Glutamatergic neuron (in vitro differentiated cells): ENCODE measurements at places on chromosomes 5 and 9.

DNA sequence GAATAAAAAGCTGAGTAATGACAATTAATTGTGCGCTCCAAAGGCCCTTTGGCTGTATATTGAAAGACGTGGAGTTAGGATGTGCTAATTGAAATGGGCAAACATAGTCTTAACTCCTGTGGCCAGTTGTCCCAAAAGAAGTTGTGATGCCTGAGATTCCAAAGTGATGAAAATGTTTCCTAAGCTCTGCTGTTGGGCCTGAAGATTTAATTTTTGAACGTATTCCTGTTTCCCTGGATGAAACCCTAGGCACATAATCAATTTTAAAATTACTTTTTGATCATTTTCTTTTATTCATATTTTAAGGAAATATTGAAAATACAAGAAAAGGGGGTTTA lies 87.9 kb downstream of the PRDM6 start:
- H3K4me1 ChIP-seq: peaks cover 3% of the 10 kb centered on the region
- DNase-seq: no peak
- H3K27ac ChIP-seq: no peak overlapping the region

DNA sequence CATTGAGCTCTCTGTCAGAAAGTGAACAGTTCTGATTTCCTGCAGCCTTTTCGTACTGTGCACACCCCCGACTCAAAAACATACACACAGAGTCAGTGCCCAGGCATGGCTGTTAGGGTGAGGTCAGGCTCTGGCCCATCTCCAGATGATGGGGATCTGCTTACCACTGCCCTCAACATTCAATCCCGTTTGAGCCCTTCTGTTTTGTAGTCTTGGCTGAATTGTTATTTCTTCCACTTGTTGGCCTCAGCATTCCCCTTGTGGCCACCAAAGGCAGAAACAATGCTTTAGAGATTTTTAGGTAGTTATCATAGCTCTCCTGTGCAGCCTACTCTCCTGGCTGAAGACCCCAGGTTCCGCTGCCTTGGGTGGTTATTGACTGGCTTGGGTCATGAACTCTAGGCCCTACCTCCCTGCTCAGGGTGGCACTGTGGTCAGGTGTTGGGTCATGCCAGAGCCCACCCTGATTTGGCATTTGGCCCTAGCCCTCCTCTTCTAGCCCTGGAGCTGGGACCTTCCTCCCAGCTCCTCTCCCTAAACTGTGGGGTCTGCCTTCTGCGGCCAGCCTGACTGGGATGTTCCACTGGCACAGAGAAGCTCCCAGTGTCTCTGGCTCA lies 7.8 kb upstream of the MYOZ3 start:
- peaks cover 19% of the 10 kb centered on the region for H3K27me3 ChIP-seq
- H3K27ac ChIP-seq: no peak overlapping the region
- H3K4me1 ChIP-seq: peaks cover 39% of the 10 kb centered on the region
- no peak for DNase-seq
- no peak overlapping the region for H3K4me3 ChIP-seq

DNA sequence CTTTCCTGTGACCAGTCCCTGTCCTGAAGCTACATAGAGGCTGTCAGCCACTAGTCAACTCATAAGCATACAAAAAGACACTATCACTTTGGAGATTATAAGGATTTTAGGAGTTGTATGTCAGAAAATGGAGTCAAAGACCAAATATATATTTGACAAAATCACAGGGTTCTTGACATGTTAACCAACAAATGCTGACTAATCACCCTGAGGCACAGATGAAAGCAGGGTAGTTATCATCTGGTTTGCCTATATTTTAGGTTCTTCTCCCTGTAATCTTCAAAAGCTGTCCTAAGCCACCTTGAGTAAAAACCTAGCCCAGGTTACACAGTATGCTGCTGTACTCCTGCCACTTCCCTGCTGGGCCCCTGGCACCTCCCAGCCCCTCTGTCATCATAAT lies 64.7 kb upstream of the ERCC6L2 start:
- H3K27ac ChIP-seq: no peak overlapping the region
- DNase-seq: no peak
- H3K4me1 ChIP-seq: peaks cover 2% of the 10 kb centered on the region
- H3K27me3 ChIP-seq: peaks cover 1% of the 10 kb centered on the region
- H3K36me3 ChIP-seq: peaks cover 10% of the 10 kb centered on the region

DNA sequence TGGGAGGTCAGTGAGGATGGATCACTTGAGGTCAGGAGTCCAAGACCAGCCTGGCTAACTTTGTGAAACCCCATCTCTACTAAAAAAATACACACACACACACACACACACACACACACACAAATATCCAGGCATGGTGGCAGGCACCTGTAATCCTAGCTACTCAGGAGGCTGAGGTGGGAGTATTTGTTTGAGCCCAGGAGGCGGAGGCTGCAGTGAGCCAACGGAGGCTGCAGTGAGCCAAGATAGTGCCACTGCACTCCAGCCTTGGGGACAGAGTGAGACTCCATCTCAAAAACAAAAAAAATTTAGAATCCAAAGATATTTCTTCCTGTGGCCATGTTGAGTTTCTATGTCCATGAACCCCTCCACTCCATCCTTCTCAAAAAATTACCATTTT lies 21.5 kb upstream of the CDC23 start:
- H3K27ac ChIP-seq: no peak overlapping the region
- H3K27me3 ChIP-seq: peaks cover 1% of the 10 kb centered on the region
- no peak for DNase-seq
- H3K4me1 ChIP-seq: peaks cover 9% of the 10 kb centered on the region
- no peak overlapping the region for H3K4me3 ChIP-seq

- H3K27me3 ChIP-seq: no peaks in the 10 kb centered on the region
- DNase-seq: no peak
- no peaks in the 10 kb centered on the region for H3K36me3 ChIP-seq
- H3K4me1 ChIP-seq: no peaks in the 10 kb centered on the region
- H3K4me3 ChIP-seq: peak overlapping the region; percentile 98
- H3K27ac ChIP-seq: no peak overlapping the region
Observed at GRCh38 chr9:6702707-6703106, 55.1 kb upstream of the KDM4C start.

DNA sequence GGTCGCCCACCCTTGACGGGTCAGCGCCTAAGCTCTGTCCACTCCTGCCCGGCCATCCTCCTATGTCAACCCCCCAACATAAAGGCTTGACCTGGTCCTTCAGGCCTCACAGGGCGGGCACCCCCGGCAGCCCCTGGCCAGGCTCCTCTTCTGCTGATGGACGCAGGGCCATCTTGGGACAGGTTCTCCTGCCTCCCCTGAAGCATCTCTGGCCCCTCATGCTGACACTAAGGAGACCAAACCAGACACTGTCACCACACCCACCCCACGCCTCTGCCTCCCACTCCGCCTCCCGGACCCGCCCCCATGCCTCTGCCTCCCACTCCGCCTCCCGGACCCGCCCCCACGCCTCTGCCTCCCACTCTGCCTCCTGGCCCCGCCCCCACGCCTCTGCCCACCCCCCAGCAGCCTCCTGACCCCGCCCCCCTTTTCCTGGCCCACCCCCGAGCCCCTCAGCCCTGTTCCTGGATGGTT lies 6.8 kb downstream of the OBP2A start:
- H3K27me3 ChIP-seq: peaks cover 6% of the 10 kb centered on the region
- no peak for DNase-seq
- no peak overlapping the region for H3K4me3 ChIP-seq

DNA sequence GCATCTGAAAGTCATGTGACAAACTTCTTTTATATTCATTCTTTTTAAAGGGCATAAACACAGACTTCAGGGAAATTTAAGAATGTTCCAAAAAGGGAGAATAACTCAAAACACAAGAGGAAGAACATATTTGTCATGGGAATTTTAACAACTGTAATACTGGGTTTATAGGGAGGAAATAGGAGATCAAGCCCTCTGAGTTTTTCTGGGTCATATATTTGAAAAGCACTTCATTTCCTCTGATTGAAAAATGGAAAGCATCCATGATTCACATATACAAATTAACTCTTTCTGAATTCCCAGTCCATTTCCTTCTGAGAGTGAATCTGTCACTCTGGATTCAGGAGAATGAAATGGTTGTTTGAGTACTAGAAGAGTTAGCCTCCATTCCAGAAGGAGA lies 26.8 kb downstream of the LURAP1L start:
- H3K36me3 ChIP-seq: peaks cover 20% of the 10 kb centered on the region
- H3K27me3 ChIP-seq: peaks cover 10% of the 10 kb centered on the region
- no peak for DNase-seq
- H3K27ac ChIP-seq: peak overlapping the region; percentile 75
- peaks cover 33% of the 10 kb centered on the region for H3K4me1 ChIP-seq

DNA sequence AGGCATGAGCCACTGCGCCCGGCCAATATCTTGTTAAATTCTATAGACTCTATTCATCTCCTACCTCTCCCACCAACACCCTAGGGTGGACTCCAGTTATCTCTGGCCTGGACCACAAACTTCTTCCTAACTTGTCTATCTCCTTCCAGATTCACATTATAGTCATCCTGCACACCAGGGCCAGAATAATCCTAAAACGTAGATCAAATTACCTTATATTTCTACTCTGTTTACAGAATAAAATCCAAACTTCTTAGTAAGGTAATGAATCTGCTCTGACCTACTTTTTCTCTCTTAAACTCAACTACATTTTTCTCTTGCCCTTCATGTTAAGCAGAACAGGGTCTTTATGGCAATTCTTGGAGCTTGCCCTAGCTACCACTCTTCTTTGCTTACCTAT lies 6.9 kb downstream of the ELL2 start:
- no peak for DNase-seq
- peaks cover 34% of the 10 kb centered on the region for H3K4me1 ChIP-seq
- no peak overlapping the region for H3K27ac ChIP-seq
- H3K36me3 ChIP-seq: peaks cover 6% of the 10 kb centered on the region
- H3K27me3 ChIP-seq: peaks cover 7% of the 10 kb centered on the region

- no peak overlapping the region for H3K27ac ChIP-seq
- H3K4me3 ChIP-seq: no peak overlapping the region
- H3K4me1 ChIP-seq: no peaks in the 10 kb centered on the region
- H3K27me3 ChIP-seq: peaks cover 8% of the 10 kb centered on the region
- DNase-seq: no peak
Observed at GRCh38 chr5:132500244-132500930, 9.8 kb upstream of the IRF1 start.

GRCh38 chr9:34413231-34413852 lies 36.6 kb upstream of the MYORG start:
- peaks cover 10% of the 10 kb centered on the region for H3K27me3 ChIP-seq
- no peak overlapping the region for H3K27ac ChIP-seq
- peaks cover 20% of the 10 kb centered on the region for H3K4me1 ChIP-seq
- peaks cover 5% of the 10 kb centered on the region for H3K36me3 ChIP-seq

- no peaks in the 10 kb centered on the region for H3K36me3 ChIP-seq
- DNase-seq: peak; percentile 70
- peak overlapping the region; percentile 60 for H3K4me3 ChIP-seq
- H3K4me1 ChIP-seq: peaks cover 46% of the 10 kb centered on the region
- H3K27ac ChIP-seq: peak overlapping the region; percentile 86
- peaks cover 25% of the 10 kb centered on the region for H3K27me3 ChIP-seq
Observed at GRCh38 chr9:133955821-133956411, 36.2 kb downstream of the VAV2 start.

GRCh38 chr5:93278896-93279295 lies 302.1 kb downstream of the NR2F1-AS1 start:
- peaks cover 6% of the 10 kb centered on the region for H3K4me1 ChIP-seq
- no peaks in the 10 kb centered on the region for H3K36me3 ChIP-seq
- no peak for DNase-seq
- no peak overlapping the region for H3K27ac ChIP-seq
- H3K27me3 ChIP-seq: no peaks in the 10 kb centered on the region
- no peak overlapping the region for H3K4me3 ChIP-seq

GRCh38 chr5:103313056-103313455 lies 54.5 kb downstream of the MACIR start:
- H3K36me3 ChIP-seq: no peaks in the 10 kb centered on the region
- no peak for DNase-seq
- no peaks in the 10 kb centered on the region for H3K27me3 ChIP-seq
- H3K4me1 ChIP-seq: no peaks in the 10 kb centered on the region
- no peak overlapping the region for H3K27ac ChIP-seq
- H3K4me3 ChIP-seq: no peak overlapping the region
